Tibial artery (tissue), 4 donors: ENCODE measurements at places on chromosomes 1 and 21.

- no peak for DNase-seq
Measured at GRCh38 chr1:60265560-60266535, 192.3 kb upstream of the C1orf87 start.

DNA sequence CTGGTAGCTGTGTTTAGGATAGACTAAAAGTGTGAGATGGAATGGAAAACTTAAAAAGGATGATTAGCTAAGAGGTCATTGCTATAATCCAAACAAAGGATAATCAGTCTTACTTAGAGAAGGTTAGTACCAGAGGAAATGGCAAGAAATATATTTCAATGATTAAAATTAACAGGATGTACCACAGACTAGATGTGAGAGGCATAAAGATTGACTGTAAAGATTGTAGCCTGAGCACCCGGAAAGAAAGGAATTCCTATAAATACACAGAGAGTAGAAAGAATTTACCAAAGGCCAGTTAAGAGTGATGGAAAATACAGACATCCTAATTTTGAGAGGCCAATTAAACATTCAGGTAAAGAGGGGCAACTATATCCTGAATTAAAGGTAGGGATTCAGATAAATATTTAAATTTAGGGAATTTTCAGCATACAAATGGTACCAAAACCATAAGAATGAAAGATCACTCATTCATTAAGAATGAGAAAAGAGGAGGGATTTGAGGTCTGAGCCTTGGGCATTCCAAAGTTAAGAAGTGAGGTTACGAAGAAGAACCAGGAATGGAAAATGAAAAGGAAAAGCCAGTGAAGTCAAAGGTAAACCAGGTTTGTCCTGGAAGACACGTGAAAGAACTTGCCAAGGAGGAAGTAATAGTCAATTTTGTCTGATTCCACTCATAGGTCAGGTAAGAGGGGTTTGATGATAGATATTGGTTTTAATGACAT, 46.4 kb upstream of the RGS1 start:
- DNase-seq = no peak

DNA sequence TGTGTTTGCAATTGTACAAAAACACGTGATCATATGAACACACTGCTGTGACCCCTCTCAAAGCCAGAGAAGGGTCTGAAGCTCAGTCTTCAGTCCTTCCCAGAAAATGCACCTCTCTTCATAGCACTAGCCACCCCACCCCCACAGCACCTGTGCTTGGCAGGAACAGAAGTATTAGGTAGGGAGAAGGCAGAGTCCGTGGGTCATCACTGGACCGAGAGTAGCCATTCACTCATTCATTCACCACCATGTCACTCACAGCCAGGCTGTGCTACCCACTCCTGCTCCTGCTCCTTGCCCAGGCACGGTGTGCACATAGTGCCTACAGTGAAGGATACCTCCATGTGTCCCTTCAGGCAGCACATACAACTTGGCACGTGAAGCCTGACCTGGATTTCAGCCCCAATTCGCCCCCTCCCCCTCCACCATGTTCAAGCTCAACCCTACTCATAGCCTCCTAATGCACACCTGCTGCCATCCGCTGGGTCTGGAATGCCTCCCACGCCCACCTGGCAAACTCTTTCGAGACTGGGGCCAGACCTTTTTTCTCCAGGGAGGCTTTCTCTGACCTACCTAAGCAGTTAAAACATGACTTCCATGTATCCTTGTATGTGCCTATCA, 81.9 kb upstream of the GALNT2 start:
- DNase-seq = no peak

DNA sequence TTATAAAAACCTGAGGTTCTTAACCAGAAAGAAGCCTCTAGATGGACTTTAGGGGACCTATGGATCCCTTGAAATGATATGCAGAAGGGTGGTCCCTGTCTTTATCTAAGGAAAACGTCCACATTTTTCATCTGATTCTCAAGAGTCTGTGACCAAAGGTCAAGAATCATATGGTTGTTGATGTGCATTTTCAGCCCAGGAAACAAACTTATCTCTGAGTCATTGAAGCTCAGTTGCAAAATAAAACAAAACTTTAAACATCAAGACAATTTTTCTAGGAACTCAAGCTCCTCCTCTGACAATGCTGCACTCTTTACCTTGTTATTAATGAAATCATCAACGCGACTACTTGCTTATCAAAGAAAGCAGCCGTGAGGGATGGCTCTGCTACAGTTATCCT, 83.3 kb downstream of the TIAM1 start:
- no peak for DNase-seq

GRCh38 chr1:187537936-187538335, 709.2 kb downstream of the PLA2G4A start:
- no peak for DNase-seq

DNA sequence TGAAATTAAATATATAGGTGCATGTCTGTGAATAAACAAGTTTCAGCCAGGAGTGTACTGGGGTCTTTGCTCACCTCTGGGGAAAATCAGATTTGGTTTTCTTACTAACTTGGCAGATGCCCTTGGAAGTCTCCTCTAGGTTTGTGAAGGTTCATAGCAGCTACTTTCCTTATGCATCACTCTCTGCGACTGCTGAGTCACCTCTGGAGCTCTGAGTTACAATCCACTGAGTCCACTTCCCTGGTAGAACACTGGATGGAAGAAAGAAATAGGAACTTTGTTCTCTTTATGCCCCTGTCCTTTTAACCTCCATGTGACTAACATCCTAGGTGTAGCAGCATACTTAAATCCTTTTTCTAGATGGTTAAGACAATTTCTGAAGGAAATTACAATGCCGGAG, 4.4 kb upstream of the FASLG start:
- DNase-seq = no peak
